ENCODE measurements at places on chromosomes 3 and 15.

GRCh38 chr15:94056314-94056713 lies 175.0 kb upstream of the MCTP2 start:
- DNase-seq, result no peak

DNA sequence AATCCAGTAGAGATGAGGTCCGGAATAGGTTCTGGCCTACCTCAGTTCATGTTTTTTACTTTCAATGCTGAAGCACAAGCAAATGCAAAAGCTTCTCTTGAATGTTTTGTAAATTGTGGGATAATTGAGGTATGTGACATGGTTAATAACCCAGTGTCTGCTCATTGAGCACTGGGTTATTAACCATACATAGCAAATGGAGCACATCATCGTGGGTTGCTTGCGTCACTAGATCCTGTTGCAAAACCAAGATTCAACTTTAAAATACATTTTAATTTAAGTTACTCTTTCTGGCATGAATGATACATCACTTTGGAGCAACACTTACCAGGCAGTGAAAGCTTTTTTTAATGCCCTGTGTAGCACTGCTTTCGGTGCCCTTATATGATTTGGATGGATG lies 165.6 kb downstream of the IGF1R start:
- no peak for DNase-seq

- no peak for DNase-seq
Measured at GRCh38 chr3:123694366-123695087, 109.7 kb upstream of the HACD2 start.

DNA sequence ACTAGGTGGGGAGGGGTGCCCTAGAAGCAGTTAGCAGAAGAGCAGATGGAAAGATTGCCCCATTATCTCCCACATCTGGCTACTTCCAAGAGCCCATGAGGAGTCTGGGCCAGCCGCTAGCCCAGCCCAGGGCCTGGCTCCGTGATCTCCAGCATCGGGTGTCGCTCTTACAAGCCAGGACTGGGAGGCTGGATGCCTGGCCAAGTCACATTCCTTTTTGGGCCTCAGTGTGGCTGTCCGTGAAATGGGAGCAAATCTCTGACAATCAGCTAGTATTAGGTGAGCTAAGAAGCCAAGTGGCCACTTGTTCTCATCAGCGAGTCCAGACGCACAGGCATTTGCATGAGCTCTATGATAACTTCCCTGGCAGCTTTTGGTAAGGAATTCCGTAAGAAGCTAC lies 23.3 kb upstream of the DOCK3 start:
- no peak for DNase-seq

GRCh38 chr3:89806166-89806565 lies 698.7 kb downstream of the EPHA3 start:
- no peak for DNase-seq

DNA sequence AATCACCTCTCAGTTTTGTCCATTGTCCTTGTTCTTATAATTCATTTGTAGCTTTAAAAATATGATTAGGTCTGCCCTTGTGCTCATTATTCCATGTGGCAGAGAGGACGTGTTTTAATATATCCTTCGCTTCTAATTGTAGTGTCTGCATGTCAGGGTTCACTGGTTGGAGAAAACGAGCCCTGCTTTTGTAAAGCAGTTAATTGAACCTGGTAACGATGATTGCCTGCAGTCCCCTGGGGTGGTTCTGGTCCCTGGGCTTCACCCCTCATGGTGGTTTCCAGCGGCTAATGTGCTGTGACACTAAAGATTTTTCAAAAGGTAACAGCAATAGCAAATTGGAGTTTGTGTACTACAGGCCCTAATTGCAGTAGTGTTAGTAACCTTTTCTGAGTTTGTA lies 299.6 kb downstream of the CACNA2D3 start:
- DNase-seq, result no peak

- no peak for DNase-seq
Measured at GRCh38 chr15:67968966-67969365, 85.1 kb upstream of the PIAS1 start.

- no peak for DNase-seq
Measured at GRCh38 chr3:43176666-43177065, 70.8 kb upstream of the POMGNT2 start.

- DNase-seq, result peak; percentile 35
Measured at GRCh38 chr15:65054333-65055200, 9.4 kb downstream of the SLC51B start.

DNA sequence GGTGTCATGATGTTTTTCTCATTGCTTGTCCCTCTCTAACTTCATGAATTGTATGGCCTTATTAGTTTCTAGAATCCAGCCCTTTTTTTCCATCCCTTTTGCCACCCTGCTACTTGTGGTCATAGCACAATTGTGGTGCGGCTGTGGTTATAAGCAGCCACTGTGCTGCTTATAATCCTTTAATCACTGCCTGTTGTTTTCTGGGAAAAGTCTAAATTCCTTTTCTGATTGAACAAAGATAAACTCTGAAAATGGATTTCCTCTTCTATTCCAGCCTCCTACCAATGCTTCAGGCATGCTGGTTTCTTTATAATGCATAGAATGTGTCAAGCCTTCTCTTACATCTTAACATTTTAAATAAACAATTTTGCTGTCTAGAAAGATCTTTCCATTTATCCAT lies 319.5 kb downstream of the C3orf38 start:
- DNase-seq, result no peak

- no peak for DNase-seq
Measured at GRCh38 chr3:128991355-128991895, 2.5 kb downstream of the CFAP92 start.

- DNase-seq, result no peak
Measured at GRCh38 chr3:143533391-143533790, 314.9 kb downstream of the SLC9A9 start.

DNA sequence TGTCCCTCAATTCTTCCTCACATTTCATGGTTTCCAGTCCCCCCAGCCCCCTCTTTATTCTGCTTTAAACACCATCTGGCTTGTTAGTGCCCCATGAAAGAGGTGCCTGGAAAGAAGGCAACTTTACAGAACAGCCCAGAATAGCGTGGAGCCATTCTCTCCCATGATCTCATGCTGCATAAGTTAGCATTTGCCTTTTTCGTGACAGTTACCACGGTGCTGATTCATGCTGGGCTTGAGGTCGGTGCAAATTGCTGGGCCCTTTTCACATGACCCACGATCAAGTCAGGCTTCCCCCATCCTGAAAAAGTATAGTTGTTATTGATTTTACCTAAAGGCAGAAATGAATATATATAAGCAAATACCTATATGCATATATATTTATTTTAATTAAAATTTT lies 29.6 kb downstream of the SQOR start:
- no peak for DNase-seq

- DNase-seq, result no peak
Measured at GRCh38 chr3:43525941-43526607, 95.7 kb downstream of the ANO10 start.

DNA sequence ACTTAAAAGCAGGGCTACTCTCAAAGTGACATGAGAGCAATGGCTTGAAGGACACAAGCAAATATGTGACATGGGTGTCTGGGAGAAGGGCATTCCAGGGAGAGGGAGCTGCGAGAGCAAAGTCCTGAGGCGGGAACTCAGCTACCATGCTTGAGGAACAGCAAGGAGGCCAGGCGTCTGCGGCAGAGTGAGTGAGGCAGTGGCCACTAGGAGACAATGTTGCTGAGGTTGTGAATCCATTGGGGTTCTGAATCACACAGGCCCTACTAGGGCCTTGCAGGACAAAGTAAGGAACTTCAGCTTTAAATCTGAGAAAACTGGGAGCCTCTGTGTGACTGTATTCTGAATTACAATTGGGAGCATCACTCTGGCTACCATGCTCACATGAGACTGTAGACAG lies 94.1 kb upstream of the PRICKLE2 start:
- DNase-seq, result no peak

DNA sequence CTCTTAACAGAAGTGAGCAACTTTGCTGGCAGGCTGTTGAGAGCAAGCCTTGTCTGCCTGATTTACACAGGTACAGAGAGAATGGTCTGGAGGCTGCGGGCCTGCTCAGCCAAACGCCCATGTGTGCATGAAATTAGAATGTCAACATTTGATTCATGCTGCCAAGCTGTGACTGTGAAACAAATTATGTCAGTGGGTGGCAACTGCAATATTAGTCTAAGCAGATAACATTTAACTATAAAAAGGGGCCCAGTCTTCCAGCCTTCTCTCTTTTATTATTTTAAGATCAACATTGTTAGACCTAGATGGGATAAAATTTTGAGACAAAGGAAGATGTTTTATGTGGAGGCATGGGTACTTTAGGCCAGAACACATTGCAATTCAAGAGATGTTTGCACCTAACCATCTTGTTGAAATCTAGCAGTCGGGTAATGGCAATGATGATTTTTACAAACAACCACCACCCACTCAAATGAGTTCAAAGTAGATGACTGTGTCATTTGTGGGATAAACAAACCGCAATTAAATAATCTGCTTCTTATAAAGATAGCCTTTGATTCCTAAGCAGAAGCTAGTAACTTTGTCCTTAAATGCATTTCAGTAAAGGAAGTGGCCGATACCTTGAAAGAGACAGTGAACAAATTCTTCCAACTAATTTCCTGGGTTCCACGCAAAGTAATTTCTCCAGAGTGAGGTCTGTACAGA lies 70.2 kb downstream of the FOXB1 start:
- no peak for DNase-seq

DNA sequence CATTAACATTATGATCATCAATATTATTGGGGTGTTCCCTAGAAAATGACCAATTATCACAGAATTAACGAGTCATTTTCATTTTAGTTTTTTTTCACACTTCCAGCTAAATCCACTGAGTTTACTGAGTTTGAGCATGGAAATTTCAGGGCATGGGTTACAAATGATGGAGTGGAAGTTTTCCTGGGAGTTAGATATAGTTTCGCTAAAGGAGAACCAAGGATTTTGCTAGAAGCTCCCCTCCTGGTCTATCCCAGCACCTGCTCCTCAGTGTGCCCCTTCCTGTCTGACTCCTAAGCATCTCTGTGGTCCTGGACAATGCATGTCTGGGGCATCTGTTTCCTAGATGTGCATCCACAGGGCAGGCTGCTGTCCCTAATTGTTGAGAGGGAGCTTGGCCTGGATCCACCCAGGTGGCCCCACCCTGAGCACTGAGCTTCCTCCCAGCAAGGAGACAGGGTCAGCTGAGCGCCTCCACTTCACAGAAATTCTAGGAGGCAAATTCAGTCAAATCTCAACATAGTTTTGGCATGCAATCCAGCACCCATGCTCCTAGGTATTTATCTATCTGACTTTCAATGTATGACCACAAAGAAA lies 102.3 kb upstream of the GOLGA6L6 start:
- no peak for DNase-seq

DNA sequence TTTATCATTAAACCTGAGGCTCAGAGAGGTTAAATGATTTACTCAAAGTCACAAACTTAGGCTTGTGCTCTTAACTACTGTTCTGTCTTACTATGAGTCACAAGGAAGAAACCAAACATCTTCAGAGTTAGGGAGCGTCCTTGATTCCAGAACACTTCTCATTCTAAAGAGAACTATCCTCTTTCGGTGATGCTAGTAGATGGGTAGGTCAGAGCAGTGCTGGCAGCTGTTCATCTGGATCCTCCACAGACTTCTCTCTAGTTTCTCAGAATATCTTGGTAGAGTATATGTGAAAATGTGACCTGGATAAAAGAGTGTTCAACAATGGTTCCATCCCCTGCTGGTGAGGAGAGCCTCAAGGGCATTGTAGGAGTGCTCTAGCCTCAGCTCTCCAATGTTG lies 3.3 kb downstream of the ARL6IP5 start:
- no peak for DNase-seq

- no peak for DNase-seq
Measured at GRCh38 chr3:115986555-115987207, 363.4 kb downstream of the GAP43 start.

DNA sequence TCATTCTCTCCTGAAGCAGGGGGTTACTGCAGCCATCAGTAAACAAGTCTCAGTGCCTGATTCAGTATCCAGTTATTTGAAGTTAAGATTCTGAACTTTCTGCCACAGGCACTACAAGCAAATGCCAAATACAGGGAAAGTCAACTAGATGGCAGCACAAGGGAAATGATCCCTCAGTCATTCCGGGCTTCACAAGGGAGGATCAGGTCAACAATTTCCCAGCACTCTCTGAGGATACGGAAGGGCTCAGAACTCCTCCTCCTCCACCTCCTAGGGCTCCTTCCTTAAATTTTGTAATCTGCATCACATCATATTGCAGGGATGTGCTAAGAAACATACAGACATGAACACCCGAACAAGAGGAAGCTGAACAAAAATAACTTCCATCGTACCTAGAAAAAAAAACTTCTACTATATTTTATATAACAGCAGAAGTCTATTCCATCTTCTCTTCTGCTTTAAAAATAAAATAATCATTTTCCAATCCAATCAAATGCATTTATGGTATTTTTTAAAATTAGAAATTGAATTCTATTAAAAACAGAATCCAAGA lies 187.1 kb downstream of the FMN1 start:
- no peak for DNase-seq

All from stimulated activated CD4-positive, alpha-beta T cell treated with anti-CD3 and anti-CD28 coated beads, TNF-alpha, amount 100 ng/mL, for 1 hour (primary cell).